Activated gamma-delta T cell (primary cell): ENCODE measurements at places on chromosomes 11 and 22.

- DNase-seq = no peak
Observed at GRCh38 chr22:50635591-50635990, 7.6 kb upstream of the ARSA start.

DNA sequence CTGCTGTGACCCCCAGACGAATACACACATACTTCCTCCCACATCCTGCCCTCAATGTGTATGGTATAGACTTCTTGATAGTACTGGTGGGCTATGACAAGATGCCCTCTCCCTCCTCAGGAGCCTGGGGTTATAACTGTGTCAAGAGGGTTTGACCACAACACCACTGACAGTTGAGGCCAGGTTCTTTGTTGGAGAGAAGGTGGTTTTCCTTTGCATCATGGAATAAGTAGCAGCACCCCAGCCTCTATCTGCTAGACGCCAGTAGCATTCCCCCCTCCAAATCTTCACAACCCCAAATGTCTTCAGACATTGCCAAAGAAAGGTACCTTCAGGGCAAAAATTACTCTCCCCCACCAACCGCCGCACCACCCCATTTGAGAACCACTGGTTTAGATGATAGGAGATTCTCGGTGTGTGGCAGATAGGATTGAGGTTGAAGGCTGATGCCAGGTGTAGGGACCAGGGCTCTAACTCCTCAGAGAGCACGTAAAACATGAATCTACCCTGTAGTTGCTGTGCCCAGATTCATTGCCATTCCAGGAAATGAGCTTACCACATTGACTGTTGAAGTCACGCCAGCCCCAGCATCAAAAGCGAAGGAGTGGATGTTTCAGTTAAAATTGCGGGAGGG lies 5.5 kb upstream of the MYO18B start:
- no peak for DNase-seq

GRCh38 chr11:1628506-1629325 lies 859 bp upstream of the KRTAP5-5 start:
- DNase-seq = peak; percentile 36

DNA sequence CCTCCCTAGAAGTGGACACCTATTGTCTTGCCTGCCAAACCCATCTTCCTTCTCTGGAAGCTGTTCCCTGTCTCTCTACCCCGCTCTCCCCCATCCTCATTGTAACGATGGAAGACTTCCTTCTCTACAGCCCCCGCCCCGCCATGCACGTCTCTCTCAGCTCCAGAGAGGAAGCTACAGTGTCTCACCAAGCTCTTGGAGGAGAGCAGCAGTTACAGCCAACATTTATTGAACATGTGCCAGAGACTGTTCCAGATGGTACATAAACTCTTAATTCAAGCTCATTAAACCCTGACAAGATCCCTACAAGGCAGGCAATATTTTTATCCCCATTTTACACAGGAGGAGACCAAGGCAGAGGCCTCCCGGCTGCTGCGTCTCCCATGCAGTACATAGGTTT lies 15.1 kb downstream of the MCHR1 start:
- DNase-seq = no peak
